ENCODE measurements at places on chromosomes 3 and 15.

GRCh38 chr15:41417418-41418195 is 712 bp downstream of the RTF1 start:
- DNase-seq, result peak; percentile 16

- DNase-seq, result no peak
Observed at GRCh38 chr3:24674261-24674660, 179.6 kb upstream of the THRB start.

GRCh38 chr3:55910543-55910942 is 423.4 kb upstream of the WNT5A start:
- DNase-seq, result no peak

- no peak for DNase-seq
Observed at GRCh38 chr15:99057697-99058420, 47.0 kb upstream of the SYNM start.

DNA sequence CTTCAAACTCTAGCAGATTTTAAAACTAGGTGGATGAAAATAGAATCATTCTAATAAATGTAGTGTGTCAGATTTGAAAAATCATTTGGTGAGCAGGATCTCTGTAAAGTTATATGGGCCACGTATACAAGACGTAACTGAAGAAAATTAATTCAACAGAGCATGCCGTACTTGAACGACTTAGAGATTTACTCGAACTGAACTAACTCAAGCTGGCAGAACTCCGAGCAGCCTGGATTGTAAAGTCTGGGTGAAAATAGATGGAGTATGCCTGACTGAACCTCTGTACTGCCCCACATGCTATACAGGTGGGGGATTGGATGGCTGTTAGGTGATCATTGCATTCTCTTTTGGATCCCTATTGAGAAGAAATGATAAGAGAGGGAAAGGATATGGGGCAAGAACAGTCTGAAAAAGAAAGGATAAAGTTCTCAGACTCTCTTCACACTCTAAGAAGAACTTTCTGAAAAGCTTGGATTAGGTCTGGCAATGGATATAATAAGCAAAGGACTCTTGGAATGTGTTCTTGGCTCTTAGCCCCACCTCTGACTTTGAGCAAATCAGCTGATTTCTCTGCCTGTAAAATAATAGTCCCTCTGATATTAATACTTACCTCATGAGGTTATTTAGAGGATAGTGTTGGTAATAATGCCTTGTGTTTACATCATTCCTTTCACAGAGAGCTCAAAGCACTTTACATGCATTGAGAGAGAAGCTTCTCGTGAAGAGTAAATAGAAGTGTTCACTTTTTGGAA is 147.5 kb downstream of the FILIP1L start:
- DNase-seq, result no peak

DNA sequence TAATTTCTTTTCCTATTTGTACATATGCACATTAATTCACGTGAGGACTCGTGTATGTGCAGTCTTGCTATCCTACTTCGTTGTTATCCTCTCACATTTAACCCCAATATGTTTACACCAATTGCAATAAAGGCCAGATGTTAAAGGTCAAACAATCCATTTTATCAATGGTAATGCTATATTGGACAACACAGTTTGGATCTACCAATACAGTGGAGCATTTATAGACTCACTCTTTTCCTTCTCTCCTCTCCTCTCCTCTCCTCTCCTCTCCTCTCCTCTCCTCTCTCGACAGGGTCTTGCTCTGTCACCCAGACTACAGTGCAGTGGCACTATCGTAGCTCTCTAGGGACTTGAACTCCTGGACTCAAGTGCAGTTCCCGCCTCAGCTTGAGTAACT is 324.0 kb downstream of the PTPRG start:
- no peak for DNase-seq

DNA sequence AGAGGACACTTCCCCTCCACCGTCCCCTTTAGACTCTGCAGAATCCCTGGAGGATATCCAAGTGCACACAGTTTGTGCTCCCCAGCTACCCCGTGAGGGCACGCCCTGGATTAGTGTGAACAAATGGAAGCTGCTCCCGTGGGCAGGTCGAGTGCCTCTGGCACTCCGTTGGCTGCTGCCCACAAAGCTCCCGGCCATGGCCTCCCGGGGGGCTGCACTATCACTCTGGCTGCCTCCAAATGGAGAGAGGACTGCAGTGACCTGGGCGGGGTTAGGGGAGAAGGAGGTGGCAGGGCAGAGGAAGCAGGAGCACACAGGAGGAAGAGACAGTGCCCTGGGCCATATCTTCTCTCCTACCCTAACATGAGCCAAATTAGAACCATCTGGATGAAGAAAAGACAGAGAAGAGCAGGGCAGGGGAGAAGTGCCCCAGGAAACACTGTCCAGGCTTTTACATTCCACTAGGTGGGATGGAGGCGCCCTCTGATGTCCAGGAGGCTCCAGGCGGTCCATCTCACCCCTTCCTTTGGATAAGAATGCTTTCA is 29.4 kb upstream of the ACAD9 start:
- no peak for DNase-seq

DNA sequence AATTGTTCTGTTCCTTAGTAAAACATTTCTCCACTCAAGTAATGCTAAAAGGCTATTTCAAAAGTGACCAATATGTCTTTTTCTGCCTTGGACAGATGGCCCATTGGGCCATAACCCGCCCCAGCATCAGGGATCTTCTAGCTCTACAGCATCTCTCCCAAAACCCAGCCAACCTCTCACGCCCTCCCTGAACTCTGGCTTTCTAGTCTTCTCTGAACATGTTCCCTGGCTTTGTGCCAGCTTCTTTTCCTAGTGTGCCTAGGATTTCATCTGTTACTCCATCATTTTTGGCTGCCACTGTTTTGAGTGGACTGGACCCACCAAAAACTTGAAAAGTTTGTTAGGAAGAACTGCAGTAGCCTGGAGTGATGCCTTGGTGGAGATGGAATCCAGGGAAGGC is 30.7 kb downstream of the TRPM1 start:
- no peak for DNase-seq

GRCh38 chr15:90866161-90866715 is 2.1 kb upstream of the FURIN start:
- DNase-seq, result no peak

GRCh38 chr3:130738241-130738640 is 8.4 kb downstream of the PIK3R4 start:
- no peak for DNase-seq

DNA sequence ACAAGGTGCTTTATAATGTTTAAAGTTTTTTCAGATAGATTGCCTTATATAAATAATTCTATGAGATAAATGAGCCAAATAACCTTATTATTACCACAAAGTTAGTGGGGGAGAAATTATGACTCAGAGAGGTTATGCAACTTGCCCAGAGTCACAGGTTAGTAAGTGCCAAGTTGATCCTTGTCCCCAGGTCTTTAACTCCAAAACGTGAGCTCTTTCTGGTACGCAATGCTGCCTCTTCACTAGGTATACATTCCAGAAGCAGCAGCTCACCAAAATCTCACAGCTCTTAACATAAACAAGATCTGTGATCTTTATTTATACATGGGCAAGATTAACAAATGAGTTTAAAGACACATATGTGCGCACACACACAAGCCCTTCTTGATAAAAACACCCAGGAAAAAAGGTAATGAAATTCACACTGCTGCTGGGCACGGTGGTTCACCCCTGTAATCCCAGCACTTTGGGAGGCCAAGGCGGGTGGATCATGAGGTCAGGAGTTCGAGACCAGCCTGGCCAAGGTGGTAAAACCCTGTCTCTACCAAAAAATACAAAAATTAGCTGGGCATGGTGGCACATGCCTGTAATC is 59.8 kb upstream of the NR2F2 start:
- no peak for DNase-seq

DNA sequence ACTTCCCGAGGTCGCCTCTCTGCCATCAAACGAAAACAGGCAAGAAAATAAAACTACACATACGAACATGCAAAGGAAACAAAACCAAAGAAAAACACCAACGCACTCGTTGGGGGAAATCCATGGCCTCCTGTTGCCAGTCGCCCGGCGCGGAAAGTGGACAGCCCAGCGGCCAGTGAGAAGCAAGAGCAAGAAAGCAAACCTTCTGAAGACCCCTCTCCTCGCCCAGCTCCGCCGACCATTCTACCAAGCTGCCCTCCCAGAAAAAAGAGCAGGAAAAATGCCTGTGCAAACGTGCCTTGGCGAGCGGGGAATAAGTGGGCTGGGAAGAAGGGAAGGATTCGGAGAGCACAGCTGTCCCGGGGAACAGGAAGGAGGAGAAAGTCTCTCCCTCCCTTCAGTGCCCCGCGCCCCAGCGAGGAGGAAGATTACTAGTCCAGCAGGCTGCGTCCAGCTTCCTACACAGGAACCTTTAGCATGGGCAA is 802 bp upstream of the NECTIN3 start:
- no peak for DNase-seq

DNA sequence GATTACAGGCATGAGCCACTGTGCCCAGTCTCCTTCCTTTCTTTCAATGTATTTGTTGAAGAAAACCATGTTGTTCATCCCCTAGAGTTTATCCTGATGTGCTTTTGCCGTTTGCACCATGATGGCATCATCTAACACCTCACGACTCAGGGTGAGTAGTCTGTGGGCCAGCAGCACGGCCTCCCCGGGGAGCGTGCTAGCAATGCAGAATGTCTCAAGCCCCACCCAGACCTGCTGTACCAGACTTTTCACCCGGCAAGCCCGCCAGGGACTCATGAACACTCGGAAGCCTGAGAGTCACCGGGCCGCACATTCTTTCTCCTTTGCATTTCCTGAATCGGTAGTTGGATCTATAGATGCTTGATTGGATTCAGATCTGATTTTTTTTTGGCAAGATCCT is 64.6 kb downstream of the RPN1 start:
- DNase-seq, result no peak

DNA sequence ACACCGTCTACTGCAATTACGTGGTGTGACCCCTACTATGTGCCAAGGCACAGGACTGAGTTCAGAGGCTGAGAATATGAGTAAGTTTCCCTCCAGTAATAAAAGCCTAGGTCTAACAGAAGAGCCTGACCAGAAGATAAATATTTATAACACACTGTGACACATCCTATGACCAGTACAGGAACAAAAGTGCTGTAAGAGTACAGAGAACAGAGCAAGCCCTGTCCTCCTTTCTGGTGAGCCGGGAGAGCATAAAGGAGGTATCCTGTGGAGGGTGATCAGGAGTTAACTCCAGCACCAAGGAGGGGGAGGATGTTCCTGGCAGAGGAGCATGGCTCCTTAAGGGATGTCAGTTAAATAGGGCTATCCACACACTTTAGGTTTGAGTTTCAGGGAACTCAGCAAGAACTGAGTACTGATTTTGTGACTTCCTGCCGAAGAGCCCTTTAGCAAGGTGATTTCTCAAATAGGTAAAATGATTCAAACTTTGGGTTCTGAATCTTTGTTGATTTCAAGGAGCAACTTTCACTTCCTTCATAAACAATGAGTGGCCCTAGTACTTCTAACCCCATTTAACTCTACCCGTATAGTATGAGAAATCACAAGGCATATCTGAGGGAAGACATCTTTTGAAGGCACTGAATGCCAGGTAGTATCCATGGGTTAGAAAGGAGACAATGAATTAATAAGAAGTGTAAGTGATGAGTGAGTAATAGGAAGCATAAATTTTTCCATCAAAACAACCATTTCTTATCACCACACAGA is 198.0 kb downstream of the THRB start:
- DNase-seq, result no peak

- DNase-seq, result no peak
Observed at GRCh38 chr3:25911525-25912295, 121.8 kb downstream of the OXSM start.

- DNase-seq, result no peak
Observed at GRCh38 chr3:117393119-117393518, 683.5 kb downstream of the TUSC7 start.

GRCh38 chr15:40466426-40467260 is 4.1 kb upstream of the CHST14 start:
- no peak for DNase-seq

- DNase-seq, result no peak
Observed at GRCh38 chr3:178384321-178385230, 151.7 kb upstream of the KCNMB2 start.

DNA sequence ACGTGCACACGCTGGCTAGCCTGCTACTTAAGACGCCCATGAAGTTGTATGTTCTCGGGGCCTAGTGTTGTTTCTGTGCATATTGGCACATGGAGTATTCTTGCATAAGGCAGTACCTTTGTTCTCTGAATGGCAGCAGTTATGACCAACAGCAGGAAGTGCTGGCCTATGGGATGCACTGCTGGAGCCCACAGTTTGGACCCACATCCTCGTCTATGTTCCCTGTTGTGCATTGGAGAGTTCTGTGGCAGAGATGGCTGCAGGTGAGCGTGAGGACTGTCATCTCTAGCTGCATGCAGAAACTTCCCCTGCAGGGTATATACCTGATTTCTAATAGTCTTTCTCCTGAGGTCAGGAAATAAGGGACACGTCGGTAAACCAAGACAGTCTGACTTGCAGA is 81.8 kb downstream of the CHRNA7 start:
- no peak for DNase-seq

- DNase-seq, result no peak
Observed at GRCh38 chr3:54619531-54619930, 308.3 kb downstream of the LRTM1 start.

DNA sequence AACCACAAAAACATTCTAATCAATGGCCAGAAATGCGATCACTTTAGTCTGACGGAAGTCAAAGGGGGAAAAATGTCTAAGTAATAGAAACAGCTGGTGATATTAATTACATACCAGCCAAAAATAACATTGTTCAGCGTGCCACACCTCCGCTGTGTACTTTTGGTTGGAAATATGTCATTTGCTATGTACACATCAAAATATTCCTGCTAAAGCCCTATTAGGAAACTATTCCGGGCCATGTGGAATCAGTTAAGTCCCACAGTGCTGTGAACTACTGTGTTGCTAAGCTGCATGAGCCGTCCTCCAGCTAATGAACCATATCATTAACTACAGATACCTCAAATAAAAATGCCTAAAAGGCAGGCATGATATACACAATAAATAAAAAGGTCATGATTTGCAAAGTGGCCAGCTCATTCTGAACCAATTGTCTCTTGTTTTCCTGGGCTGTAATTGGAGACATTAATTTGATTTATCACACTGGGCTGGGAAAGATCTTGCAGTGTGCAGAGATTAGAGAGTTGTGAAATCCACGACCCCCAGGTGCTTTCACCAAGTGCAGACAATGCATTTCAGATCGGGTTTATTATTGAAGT is 200.5 kb upstream of the LRTM1 start:
- DNase-seq, result no peak

GRCh38 chr3:142999881-143000280 is 1.5 kb upstream of the U2SURP start:
- DNase-seq, result no peak

- no peak for DNase-seq
Observed at GRCh38 chr3:61809879-61810278, 248.5 kb downstream of the PTPRG start.

DNA sequence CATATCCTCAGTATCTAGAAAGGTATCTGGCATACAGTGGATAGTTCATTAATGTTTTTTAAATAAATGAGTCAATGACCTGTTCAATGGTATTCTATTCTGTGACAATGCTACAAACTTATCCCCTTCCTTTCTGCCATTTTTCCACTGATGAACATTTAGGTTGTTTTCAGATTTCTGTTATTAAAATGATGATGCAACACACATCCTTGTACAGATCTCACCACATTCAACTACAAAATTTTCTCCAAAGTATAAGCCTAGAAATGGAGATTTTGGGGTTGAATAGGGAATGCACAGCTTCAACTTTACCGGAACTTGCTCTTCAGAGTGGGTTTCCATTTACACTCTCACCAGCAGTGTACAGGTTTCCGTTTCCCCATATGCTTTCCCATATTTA is 210.2 kb downstream of the ISL2 start:
- DNase-seq, result no peak

All from stimulated activated CD8-positive, alpha-beta memory T cell treated with anti-CD3 and anti-CD28 coated beads, Interleukin-15, amount 100 ng/mL, for 24 hours (primary cell).